ENCODE measurements at places on chromosomes 5 and 9.

GRCh38 chr5:147688656-147689356 is 93.7 kb downstream of the JAKMIP2 start:
- peak; percentile 6 for DNase-seq

GRCh38 chr9:72400866-72401265 is 35.9 kb upstream of the ZFAND5 start:
- DNase-seq, result no peak

GRCh38 chr9:33375238-33375840 is 27.0 kb downstream of the AQP7 start:
- DNase-seq, result no peak

DNA sequence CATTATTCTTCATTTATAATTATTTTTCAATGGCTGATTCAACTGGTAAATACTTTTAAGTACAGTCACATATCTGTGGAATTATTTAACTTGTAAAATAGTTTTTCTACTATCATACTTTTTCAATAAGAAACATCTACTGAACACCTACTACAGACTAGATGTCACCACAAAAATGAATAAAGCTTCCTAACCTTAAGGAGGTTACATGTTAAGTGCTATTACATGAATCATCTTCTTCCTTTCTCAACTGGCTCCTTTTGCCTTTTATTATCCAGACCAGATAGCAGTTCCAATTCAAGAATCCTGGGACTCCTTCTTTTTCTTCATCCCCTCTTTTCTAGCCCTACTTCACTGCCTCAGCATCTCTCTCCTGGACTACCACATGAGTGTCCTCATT is 4.7 kb downstream of the PGGT1B start:
- DNase-seq, result peak; percentile 5

DNA sequence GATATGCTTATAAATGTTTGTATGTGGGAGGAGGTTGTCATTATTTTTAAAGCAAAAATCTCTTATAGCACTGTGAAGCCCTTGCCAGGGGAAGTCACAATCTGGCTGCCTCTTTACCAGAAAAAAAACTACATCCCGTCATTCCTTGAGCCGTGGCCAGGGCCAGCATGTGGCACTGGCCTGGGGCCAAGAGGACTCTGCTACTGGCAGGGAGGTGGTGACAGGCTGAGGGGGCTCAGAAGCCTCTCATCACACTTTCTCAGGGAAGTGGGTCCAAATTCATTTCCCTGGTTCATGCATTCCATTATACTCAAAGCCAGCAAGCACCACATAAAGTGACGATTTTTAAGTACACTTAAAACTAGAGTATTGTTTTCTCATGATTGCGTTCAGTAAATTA is 457.3 kb downstream of the ZNF608 start:
- no peak for DNase-seq

GRCh38 chr5:158591301-158591863 is 508.3 kb downstream of the EBF1 start:
- peak; percentile 66 for DNase-seq

DNA sequence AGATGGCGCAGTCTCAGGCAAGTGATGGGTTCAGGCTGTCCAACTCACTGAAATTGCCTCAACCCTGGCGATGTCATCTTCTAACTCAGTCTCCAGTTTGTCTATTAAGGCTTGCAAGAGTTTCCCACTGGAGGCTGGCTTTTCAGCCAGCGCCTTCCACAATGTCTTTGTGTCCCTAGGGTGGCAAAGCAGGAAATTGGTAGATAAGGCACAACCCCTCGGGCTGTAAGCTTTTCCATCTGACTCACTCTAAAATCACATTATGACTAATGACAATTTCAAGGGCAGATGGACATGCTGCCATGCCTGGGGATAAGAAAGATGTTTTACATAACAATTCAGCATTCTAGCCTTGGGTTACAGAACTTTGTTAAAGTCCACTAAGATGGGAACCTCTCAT is 61.9 kb downstream of the MROH2B start:
- peak; percentile 94 for DNase-seq

Measured in fibroblast of skin of back (primary cell).